Activated CD8-positive, alpha-beta memory T cell treated with anti-CD3 and anti-CD28 coated beads for 48 hours (primary cell): ENCODE measurements at places on chromosomes 1 and 21.
A peak's percentile ranks its signal among the peaks of the same experiment; 100 is the strongest.

DNA sequence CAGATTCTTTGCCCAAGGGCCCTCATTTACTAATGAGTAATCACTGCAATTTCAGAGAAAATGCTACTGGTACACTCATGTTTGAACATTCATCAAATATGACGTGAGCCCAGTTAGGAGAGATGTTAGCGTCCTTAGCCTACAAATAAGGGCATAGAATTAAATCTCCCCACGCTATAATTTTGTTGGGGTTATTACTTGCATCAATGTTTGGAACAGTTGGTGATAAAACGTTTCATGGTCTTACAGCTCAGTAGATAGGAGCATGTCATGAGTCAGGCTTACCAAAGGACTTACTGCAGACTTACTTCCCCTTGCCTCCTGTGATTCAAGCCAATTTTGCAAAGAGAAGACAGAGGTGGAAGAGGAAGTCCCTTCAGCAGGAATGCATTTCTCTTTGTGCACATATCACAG, 304.0 kb downstream of the KIF26B start:
- DNase-seq, result no peak

DNA sequence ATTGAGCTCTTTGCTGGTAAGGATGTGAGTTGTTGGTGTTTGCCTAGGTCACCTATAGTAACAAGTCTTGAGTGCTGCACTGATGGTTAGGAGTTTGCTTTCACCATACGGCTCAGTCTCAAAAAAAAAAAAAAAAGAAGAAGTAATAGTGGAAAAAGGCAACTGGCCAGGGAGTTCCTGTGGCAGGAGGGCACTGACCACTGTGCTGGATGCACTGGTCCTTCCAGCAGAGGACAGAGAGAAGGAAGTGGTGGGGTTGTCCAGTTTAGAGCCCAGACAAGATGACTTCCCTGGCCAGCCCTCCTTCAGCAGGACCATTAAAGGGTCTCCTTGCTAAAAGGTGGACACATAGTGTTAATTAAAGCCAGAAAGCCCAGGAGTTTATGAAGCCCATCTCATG, 11.9 kb upstream of the PTCH2 start:
- no peak for DNase-seq

- no peak for DNase-seq
These were observed 859 bp upstream of the ANGPTL1 start for GRCh38 chr1:178871551-178872320.

DNA sequence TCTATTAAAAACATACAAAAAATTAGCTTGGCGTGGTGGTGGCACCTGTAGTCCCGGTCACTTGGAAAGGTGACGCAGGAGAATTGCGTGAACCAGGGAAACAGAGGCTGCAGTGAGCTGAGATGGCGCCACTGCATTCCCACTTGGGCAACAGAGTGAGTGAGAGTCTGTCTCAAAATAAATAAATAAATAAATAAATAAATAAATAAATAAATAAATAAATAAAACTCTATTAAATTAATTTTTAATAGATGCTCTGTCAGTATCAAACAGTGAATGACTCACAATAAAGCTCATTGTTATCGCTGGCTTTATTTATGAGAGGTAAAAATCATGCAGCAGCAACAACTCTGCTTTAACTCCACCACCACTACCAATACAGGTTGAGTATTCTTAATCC, 72.8 kb downstream of the ABL2 start:
- no peak for DNase-seq

GRCh38 chr1:219910716-219911115, 17.6 kb downstream of the SLC30A10 start:
- no peak for DNase-seq

DNA sequence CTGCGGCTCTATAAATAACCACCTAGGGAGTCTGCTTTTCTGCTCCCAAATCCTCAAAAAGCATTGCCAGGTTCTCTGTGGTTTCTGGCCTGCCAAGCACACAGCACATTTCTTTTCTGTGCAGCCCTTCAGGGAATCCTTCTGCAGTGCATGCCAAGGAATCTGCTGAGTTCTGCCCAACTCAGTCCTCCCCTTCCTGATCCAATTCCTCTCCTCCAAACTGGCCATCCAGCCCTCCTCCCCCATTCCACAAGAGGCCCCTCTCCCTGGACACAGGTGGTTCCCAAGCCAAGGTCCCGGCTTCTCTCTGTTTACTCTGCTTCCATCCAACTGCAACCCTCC, 61.8 kb downstream of the HIVEP3 start:
- DNase-seq, result no peak

DNA sequence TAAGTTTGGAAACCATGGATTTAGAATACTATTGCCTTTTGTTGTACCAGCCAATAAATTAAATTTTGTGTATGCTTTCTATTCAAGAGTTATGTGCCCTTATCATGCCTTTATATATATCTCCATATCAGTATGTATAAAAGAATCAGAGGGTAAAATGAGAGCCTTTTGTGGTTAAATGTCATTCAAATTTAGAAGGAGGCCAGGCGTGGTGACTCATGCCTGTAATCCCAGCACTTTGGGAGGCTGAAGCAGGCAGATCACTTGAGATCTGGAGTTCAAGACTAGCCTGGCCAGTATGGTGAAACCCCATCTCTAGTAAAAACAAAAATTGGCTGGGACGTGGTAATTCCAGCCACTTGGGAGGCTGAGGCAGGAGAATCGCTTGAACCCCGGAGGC, 88.9 kb downstream of the XPR1 start:
- no peak for DNase-seq

- DNase-seq, result peak; percentile 59
These were observed 2.1 kb upstream of the PFKL start for GRCh38 chr21:44297525-44298290.

GRCh38 chr1:160726498-160727315, 12.3 kb upstream of the SLAMF7 start:
- no peak for DNase-seq

GRCh38 chr1:182368358-182368757, 23.2 kb downstream of the GLUL start:
- no peak for DNase-seq

DNA sequence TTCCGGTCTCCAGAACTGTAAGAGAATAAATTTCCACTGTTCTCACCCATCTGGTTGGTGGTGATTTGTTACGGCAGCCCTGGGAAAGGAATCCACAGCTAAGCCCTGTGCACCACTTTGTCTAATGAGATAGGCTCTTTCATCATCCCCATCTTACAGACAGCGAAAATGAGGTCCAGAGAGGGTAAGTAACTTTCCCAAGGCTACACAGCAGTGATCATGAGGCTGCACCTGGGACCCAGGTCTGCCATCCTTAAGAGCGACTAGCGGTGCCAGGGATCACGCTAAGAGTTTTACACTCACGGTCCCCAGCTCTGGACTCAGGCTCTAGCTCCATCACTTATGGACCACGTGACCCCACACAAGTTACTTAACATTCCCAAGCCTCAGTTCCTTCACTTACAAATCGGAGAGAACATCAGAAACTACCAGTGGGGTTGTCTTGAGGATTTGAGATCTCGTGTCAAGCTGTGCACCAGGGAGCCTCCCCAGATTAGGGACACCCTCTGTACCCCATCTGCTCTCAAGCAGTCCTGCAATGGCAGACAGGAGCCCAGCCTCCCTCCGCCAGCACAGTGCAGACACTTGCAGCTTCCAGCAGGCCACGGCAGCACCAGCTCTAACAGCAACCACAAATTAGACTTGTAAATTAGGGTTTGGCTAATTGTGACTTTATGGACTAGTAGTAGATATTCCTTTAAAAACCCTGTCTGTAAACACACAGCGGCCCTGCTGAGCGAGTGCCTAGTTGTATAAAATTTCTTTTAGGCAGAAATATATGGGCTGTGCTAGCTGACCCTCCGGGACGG, 87.3 kb downstream of the DISP3 start:
- DNase-seq, result no peak

- DNase-seq, result no peak
These were observed 206.3 kb downstream of the PDE4B start for GRCh38 chr1:65998763-65999583.

DNA sequence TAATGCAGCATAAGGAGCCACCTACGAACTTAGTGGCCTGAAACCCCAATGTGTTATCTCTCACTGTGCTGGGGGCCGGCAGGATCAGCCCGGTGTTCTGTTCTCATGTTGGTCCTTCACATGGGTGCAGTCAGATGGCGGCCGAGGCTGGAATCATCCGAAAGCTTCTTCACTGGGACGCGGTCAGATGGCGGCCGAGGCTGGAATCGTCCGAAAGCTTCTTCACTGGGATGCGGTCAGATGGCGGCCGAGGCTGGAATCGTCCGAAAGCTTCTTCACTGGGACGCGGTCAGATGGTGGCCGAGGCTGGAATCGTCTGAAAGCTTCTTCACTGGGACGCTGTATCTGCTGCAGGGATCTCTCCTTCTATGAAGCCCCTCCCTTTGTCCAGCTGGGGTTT, 12.6 kb upstream of the PCBP3 start:
- DNase-seq, result no peak

- DNase-seq, result no peak
These were observed 16.6 kb downstream of the ATP1A1 start for GRCh38 chr1:116389686-116390085.

DNA sequence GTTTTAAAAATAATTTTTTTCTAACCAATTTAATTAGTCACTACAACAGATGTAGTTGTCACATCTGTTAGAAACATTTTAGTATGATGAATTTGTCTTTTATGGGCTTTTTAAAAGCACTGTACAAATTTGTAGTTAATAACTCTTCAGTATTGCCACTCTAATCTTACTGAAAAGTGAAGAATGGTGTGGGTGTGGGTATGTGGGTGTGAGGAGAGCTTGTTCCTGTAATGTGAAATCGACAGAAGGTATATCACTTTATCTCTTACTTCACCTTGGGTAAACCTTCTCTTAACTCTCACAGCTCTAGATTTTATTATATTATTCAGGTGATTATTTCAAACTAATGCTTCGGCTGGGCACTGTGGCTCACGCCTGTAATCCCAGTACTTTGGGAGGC, 42.5 kb downstream of the TMEM200B start:
- DNase-seq, result no peak

GRCh38 chr1:239947801-239948200, 143.9 kb upstream of the FMN2 start:
- no peak for DNase-seq

DNA sequence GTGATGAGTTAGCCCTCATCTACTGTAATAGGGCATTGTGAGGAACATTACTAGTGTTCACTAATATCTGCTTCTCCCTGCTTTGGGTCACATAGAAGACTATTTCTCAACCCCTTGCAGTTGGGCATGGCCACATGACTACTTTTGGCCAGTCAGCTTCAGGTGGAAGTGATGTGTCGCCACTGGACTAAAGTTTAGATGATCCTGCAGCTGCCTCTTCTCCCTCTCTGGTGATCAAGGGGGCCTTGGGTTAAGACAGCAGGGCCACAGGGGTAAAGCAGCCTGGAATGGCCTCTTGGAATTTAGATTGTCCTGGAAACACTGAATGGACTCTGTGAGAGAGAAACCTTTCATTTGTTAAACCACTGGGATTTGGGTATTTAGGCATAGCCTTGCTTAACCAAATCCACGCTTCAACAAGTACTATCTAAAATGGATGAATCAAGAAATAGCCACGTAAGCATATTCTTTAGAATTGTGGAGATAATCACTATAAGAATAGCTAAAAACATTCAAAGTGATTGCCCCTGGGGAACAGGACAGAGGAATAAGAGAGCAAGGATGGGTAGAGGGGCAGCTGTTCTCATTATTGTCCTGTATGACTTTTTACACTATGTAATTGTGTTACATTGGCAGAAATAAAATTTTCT, 41.2 kb downstream of the OPRD1 start:
- DNase-seq, result no peak

- peak; percentile 44 for DNase-seq
These were observed 5.6 kb upstream of the FAM131C start for GRCh38 chr1:16078925-16079656.

DNA sequence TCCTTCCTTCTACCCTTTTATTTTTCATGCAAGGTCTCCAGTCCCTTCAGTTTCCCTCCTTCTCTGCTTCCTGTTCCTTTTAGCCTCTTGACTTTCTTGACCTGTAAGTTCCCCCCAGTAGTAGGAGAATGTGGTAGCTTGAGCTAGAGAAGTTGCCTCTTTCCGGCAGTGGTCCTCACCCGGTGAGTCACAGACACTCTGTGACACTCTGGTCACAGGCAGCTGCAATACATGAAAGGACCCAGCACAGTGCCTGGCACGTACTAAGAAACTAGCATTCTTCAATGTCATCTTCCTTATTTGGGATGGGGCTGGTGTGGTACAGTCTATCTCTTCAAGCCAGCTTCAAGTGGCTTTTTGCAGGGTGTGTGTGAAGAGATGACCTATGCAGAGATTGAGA, 16.0 kb downstream of the PFKFB2 start:
- no peak for DNase-seq

GRCh38 chr1:34018285-34018684, 146.7 kb downstream of the CSMD2 start:
- DNase-seq, result no peak

DNA sequence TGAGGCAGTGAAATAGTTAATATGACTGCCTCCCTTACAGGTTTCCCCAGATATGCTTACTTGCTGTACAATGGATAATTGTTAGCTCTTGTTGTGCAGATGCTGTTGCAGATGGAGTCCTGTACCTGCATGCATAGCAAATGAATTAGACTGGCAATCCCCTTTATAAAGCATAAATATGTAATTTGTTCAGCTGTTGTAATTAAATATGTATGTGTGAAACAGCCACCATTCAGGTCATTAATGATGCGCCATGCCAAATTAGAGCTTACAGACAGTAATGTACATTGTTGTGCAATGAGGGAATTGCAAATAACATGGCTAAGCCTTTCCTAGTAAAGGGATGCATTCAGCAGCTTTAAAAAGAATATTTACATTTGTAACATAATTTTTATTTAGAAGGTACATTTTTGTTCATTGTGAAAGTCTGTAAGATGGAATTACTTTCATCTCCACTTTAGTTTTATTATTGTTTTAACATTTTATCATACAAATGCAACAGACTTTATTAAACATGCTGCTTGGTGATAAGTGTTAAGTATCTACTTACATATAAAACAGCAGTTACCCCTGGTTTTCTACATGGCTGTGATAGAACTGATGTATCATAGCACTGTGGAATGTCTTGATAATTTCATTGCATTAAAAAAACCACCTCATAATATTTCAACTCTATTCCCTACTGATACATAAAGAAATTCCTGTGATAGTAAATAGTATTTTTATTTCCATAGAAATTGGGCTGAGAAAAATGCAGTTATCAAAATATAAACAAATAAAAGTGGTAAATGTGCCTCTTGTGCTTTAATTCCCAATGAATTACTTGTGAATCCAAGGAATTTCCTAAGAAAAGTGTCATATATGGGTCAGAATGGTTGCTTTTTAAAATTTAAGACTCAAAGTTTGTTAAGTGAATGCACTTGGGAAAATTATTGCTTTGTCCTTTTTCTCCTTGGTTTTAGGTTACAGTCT, 99.0 kb downstream of the NFIA start:
- DNase-seq, result no peak
